Esophagus muscularis mucosa (tissue), 4 donors: ENCODE measurements at places on chromosomes 2 and 18. TPM values are rescaled to one million over a fixed set of nuclear protein-coding genes. Genes with fewer than 3 reads are reported as not detected.

Gene MROH2A
- not detected for total RNA-seq

Gene PLEK
- 6.1 TPM for total RNA-seq

DNA sequence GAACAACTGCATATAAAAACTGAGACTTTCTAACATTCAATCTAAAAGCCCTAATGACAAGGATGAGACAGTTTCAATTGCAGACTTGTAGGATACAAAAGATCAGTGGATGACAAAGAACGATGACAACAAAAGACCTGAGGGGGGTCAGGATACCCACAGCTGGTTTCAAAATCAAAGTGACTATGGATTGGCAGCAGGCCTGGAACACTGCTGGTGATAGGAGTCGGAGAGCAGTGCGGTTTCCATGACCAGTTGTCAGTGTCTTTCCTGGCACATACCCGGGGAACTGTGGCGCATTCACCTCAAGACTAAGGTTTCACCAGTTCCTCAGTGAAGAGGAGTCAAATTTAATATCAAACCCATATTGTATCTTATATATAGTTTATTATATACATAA lies 42.0 kb downstream of the EHD3 start:
- no peak for DNase-seq

DNA sequence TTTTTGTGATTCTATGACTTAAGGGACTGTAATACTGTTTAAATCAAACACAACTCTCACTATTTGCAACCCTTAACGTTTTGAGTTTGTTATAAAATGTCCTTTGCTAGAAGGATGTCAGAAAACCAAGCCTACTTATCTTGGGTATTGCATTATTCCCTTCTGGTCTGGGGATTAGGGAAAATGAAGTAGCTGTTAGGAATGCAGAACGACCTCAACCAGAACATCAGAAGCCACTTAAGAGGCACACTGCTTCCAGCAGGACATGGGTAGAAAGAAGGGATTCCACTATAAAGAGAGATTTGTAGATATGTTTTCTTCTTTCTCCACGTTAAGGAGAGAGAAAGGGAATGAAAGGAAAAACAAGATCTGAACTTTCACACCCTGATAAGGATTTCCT lies 101.2 kb downstream of the SETBP1 start:
- DNase-seq = no peak

DNA sequence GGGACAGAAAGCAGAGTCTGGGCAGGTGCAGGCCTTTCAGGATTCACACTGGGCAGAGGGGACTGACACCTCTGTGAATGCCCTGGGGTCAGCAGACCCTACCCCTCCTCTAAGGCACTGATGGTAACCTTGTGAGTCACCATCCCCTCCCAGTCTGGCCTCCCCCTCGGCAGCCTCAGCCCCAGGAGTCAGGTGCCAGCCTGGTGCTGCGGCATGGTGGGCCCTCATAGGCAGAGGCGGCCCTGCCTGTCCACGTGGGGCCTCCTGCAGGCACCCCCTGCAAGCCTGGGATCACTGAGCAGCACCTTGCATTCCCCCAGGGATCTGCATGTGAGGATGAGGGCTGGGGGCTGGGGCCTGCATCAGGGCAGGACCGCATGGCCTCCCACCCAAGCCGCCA lies 4.8 kb upstream of the GPR17 start:
- no peak for DNase-seq

- DNase-seq = no peak
Observed at GRCh38 chr2:14641116-14641515, 8.6 kb downstream of the LRATD1 start.

- no peak for DNase-seq
Observed at GRCh38 chr18:42114310-42114943, 159.4 kb downstream of the PIK3C3 start.

DNA sequence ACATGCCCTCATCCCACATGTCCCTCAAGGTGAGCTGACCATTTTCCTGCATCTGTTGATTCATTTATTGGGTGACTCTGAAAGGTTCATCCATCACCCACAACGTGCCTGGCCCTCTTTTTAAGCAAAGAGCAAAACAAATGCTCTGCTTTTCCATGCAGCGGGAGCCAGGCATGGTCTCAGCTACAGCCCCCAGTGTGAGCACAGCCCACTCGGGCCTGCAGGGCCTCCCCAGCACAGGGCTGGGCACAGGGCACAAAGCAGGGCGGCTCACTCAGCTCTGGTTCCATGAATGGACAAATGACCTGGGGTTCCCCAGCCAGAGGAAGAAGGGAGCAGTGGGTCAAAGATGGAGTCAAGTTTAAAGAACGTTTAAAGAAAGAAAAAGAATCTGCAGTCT lies 24.1 kb upstream of the OTOS start:
- no peak for DNase-seq

DNA sequence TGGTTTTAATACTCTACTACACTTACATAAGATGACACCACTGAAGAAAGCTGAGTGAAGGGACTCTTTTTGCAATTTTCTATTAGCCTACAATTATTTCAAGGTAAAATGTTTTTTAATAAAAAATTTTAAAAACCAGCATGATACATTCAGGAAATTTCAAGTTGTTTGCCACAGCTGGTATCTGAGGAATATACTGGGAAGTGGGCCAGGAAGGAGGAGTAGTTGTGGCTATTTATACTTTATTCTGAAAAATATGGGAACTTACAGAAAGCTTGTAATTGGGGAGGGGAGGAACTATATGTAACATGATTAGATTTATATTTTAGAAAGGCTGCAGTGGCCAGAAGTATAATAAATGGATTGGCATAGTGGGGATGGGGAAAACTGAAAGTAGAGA lies 40.8 kb downstream of the WDR35 start:
- DNase-seq = no peak
